ENCODE measurements at places on chromosomes 2 and 18.
A peak's percentile ranks its signal among the peaks of the same experiment; 100 is the strongest.

GRCh38 chr2:218717262-218717661 lies 6.6 kb downstream of the TTLL4 start:
- DNase-seq: no peak

DNA sequence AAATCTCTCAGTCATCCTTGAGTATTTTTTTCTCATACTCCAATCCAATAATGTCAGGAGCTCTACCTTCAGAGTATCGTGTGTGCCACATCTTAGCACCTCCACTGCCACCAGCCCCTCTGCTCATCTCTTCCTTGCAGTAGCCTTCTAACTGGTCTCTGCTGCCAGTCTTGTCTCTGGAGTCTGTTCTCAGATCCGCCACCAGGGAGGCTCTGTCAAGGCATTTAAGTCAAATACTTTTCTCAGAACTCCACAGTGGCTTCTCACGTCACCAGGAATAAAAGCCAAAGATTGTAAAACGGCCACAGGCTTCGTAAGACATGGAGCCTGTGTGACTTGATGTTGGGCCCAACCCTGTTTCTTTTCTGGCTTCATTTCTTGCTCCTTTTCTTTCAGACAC lies 7.1 kb downstream of the UNC50 start:
- no peak for DNase-seq

- DNase-seq: no peak
Observed at GRCh38 chr2:53018825-53019425, 748.7 kb upstream of the CHAC2 start.

DNA sequence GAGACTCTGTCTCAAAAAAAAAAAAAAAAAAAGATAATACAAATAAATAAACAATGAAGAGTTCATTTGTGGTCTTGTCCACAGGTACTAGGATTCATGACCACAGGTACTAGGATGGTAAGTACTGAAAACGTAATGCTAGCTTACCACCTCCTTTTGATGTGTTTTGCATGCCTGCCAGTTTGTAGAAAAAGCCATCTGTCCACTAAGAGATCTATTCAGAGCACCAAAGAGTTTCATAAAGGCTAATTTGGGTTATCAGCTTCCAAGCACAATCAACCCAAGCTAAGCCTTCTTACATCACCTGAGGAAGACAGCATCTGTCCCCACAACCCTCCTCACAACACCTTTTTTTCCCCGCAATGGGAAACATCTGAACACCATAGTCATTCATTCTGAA lies 477.2 kb downstream of the ZEB2 start:
- DNase-seq: no peak

DNA sequence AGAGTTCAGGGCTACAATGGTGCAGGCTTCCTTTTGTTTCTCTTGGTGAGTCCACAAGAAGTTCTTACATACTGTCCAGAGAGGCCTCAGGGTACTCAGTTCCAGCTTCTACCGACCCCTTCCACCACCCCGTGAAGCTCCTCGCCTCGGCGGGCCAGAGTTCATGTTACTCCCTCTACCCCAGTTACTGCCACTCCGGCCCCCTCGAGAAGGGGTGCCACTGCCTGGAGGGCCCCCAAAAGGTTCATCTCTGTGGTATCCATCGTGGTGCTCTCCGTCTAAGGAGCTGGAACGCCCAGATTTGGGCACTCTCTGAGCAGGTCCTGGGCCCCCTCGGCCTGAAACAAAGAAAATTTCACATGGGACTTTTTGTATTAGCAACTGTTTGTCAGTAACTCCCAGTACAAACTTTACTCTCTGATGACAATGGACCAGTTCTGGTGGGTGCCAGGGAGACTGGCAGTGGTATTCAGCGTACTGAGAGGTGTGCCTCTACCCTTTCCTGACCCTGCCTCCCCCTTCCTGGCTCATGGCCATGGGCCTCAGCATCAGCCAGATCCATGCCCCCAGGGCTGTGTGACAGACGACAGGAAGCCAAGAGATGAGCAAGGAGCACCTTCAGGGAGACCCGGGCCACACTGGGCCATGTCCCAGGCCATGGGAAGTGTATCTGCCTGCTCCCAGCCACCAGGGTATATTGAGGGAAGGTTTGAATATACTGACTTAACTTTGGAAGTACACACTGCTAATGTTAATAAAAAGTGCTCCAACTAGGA lies 5.1 kb downstream of the SFT2D3 start:
- DNase-seq: no peak

DNA sequence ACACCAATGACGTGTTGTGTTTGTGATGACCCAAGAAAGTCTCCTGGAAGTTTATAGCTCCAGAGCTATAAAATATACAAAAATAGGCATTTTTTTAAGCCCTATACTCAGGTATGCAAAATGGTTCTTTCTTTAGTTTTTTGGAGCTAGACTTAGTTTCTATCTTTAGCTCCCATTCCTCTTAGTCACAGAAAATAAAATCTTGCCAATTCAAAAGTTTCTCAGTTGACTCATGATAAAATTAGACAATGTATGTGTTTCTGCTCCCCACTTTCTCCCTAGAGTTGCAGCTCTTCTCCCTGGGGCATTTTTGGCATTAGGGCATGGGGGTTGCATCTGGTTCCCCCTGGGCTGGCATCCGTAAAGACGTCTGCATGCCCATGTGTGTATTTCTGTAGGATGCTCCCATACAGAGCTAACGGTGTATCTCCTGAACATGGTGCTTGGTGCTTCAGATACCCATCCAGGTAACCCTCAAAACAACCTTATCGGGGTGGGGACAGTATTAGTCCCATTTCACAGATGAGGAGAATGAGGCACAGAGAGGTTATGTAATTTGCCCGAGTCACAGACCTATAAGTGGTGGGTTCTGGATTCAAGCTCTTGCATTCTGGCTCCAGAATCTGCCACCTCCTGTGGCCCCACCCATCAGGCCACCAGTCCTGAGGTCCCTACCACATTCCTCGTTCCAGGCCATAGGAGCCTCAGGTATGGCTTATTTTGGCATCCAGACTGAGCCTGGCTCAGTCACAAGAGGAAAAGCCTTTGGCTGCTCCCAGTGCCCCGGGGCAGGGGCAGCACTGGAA lies 43.1 kb upstream of the ASAP2 start:
- DNase-seq: no peak

GRCh38 chr18:5546660-5547059 lies 2.9 kb upstream of the EPB41L3 start:
- no peak for DNase-seq

- DNase-seq: no peak
Observed at GRCh38 chr18:78611869-78612268, 367.7 kb upstream of the SALL3 start.

- DNase-seq: no peak
Observed at GRCh38 chr2:212033888-212034287, 504.7 kb downstream of the ERBB4 start.

DNA sequence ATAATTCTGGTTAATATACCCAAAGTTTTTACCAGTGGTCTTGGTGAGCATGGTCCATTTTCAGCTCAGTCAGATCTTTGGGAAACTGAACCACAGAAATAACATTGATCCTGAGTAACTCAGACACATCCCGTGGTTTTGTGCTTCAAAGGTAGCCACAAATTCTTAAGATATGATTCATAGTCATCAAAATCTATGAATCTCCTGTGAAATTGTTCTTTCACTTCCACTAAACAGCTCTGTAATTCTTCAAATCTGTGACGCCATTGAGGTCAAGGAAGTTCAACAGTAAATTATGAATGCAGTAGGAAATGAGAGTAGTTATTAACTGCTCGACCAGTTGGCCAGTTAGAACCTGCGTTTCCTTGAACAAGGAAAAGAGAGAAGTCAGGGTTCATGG lies 147.3 kb downstream of the IRS1 start:
- DNase-seq: no peak

DNA sequence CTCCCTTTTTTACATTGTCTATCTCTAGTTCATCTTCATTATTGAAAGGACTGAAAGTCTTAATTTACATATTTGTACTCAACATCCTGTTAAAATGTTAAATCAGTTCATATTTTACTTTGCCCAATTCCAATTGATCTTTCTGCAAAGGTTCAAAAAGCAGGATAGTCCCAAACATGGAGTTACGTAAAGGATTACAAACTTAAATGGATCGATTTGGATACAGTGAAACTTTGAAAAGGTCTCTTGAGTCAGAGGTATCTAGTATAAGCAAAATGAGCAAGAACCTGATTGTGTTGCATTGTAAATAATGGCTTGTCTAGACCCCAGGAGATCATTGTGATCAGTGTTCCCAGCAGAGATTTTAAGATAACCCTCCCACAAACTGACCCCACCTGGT lies 4.1 kb downstream of the DAPL1 start:
- no peak for DNase-seq

DNA sequence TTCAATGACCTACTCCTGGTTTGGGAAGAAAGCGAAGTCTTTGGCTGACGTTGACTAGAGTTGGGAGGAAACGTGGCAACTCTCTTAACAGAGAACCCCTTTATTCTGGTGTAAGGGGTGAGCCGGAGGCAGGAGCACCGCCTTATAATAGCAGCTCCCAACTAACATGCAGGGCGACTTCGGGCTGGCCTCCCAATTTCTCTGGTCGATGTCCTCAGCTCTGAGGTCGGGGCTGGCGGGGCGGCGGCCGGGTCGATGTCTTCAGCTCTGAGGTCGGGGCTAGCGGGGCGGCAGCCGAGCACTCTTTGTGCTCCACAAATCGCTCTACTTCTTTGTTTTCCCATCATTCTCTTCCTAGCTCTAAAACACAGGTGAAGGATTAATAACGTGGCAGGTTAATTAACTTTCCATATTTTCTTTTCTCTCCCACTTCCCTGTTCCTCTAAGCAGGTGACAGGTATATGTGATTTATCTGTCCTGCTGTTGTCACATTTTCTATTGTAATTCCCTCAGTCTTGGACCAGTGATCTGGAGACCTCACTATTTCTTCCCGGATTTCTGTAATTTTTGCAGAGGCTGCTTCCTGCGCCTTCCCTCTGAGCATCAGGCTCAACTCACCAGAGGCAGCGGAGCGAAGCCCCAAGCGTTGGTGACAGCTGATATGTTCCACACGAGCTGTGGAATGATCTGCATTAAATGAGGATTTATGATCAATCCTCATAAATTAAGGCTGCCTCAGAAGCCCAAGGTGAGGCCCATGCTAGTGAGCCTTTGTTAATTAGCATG lies 64.3 kb downstream of the ACKR3 start:
- DNase-seq: no peak

DNA sequence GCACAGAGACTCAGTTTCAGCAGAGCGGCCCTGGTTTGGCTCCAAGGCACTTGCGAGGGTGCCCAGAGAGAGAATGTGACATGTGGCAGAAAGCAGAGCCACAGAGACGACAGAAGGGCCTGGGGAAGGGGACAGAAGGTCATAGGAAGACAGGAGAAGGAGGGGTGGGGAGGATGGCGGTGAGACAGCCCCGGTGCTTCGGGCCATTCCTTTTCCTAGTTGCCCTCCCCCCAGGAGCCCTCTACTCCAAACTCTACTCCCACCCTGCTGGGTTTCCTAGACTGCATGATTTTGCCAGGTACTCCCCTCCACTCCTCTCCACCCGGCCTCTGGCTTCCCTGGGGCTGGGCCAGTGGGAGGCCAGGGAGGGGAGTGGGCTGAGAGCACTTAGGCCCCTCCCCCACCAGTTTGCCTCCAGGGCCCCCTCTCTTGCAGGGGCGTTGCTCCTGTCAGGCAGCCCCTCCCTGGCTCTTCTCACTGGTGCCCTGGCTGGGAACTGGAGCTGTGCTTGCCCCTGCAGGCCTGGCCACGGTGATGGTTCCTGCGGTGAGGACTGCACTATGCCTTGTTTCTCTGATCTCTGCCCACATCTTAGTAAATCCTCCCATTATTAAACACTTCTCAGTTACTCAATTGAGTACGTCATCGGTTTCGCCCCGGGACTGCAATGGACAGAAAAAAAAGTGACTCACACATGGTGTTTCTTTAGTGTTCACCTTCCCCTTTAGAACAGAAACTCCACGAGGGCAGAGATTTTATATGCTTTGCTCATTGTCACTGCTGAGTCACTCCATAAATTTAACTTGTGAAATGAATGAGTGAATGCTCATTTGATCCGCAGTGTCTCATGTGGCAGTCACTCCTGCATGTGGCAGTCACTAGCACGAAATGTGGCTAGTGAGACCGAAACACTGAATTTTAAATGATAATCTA lies 58.7 kb upstream of the SP3 start:
- DNase-seq: peak; percentile 5

DNA sequence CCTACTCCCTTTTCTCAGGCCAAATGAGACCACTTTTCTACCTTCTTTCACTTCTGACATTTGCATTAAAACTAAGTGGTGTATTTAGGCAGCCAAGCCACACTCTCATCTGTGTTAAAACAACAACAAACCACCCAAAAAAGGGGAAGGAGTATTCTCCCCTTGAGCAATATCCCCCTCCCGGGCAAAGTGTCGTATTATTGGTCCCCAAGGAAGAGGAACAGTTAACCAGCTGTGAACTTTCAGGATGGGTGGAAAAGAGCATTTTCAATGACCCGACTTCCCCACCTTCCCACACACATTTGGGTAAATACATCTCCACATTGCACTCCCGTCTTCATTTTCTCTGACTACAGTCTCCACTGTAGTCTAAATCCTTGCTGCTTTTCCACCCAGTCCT lies 44.3 kb downstream of the FEZ2 start:
- no peak for DNase-seq

- DNase-seq: no peak
Observed at GRCh38 chr2:30765876-30766470, 41.3 kb downstream of the CAPN13 start.

DNA sequence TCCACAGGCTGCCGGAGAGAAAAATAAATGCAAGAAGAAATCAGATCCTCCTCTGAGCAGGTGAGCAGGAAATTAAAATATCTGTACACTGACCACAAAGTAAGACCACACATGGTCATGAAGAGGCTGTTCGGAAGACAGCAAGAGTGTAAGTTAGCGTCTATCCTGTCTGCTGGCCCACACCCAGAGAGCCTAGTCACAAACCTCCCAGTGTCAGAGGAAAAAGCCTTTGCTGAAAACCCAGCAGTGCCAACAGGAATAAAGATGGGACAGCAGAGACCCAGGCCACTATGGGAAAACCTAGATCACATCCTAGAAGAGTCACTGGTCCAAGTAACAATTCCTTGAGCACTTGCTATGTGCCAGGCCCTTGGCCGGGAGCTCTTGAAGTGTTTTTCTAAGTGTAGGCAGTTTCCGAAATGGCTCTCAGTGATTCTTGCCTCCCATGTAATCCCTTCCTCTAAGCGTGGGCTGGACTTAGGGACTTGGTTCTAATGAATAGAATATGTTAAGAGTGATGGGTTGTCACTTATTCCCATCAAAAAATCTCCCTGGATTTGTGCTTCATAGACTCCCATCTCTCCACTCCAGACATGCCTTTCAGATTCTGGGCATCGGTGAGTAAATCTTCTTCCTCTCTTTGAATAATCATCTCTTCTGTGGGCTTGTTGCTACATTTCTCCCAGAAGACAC lies 110.9 kb upstream of the PKDCC start:
- DNase-seq: no peak
